ENCODE measurements at places on chromosomes 2 and 18.

- no peak overlapping the region for H3K4me3 ChIP-seq
- no peaks in the 10 kb centered on the region for H3K27me3 ChIP-seq
- no peaks in the 10 kb centered on the region for H3K4me1 ChIP-seq
Measured at GRCh38 chr18:43661570-43661969, 384.3 kb upstream of the SYT4 start.

- no peaks in the 10 kb centered on the region for H3K27me3 ChIP-seq
- no peaks in the 10 kb centered on the region for H3K4me1 ChIP-seq
- no peaks in the 10 kb centered on the region for H3K36me3 ChIP-seq
- no peak overlapping the region for H3K4me3 ChIP-seq
Measured at GRCh38 chr2:205800773-205801172, 118.5 kb downstream of the NRP2 start.

- H3K27ac ChIP-seq, result no peak overlapping the region
- H3K4me1 ChIP-seq, result no peaks in the 10 kb centered on the region
- DNase-seq, result no peak
- no peak overlapping the region for H3K4me3 ChIP-seq
- H3K27me3 ChIP-seq, result no peaks in the 10 kb centered on the region
- H3K36me3 ChIP-seq, result no peaks in the 10 kb centered on the region
Measured at GRCh38 chr2:127044165-127044718, 62.7 kb downstream of the BIN1 start.

DNA sequence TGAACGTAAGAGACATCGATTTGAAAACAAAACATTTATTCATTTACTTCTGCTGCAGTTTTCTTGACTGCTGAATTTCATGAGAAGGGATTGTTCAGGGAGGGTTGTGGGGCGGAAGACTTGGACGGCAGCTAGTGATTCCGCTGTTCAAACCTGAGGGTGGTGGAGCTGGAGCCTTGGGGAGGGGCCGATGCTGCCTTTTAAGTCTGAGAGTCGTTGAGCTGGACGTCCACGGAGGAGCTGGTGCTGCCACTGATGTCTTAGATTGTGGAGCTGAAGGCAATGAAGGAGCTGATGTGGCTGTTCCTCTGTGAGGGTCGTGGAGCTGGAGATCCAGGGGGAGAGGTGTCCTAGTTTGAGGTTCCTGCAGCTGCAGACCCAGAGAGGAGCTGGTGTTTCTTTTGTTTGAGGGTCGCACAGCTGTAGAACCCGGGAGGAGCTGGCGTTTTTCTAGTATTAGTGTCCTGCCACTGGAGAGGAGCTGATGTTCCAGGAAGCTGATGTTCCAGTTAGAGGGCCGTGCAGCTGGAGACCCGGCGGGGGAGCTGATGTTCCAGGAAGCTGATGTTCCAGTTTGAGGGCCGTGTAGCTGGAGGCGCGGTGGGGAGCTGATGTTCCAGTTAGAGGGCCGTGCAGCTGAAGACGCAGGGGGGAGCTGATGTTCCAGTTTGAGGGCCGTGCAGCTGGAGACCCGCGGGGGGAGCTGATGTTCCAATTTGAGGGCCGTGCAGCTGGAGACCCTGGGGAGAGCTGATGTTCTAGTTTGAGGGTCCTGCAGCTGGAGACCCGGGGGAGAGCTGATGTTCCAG is 150.9 kb downstream of the RTP5 start:
- peaks cover 9% of the 10 kb centered on the region for H3K36me3 ChIP-seq
- DNase-seq, result no peak
- H3K4me3 ChIP-seq, result no peak overlapping the region
- H3K27me3 ChIP-seq, result no peaks in the 10 kb centered on the region
- H3K27ac ChIP-seq, result no peak overlapping the region

DNA sequence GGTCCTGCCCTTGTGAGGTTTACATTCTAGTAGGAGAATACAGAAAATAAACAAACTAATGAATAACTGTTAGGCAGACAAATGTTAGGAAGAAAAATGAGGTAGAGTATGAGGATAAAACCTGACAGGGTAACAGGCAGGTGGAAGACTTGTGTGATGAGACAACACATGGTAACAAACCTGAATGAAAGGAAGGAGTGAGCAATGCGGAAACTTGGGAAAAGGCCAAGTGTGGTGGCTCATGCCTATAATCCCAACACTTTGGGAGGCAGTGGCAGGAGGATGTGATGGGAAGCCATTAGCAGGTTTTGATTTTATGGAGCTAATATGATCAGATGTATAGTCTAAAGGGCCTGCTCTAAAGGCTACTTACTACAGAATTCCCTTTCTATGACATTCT is 74.2 kb downstream of the INO80D start:
- H3K36me3 ChIP-seq, result peaks cover 9% of the 10 kb centered on the region
- no peak overlapping the region for H3K4me3 ChIP-seq
- DNase-seq, result no peak
- no peak overlapping the region for H3K27ac ChIP-seq
- H3K27me3 ChIP-seq, result no peaks in the 10 kb centered on the region

GRCh38 chr2:217628061-217628460 is 374.7 kb downstream of the TNS1 start:
- H3K4me3 ChIP-seq, result no peak overlapping the region
- no peaks in the 10 kb centered on the region for H3K4me1 ChIP-seq
- no peaks in the 10 kb centered on the region for H3K36me3 ChIP-seq
- H3K27me3 ChIP-seq, result no peaks in the 10 kb centered on the region
- no peak overlapping the region for H3K27ac ChIP-seq

GRCh38 chr2:45892425-45892745 is 240.9 kb downstream of the PRKCE start:
- H3K4me3 ChIP-seq, result no peak overlapping the region
- no peaks in the 10 kb centered on the region for H3K36me3 ChIP-seq
- H3K4me1 ChIP-seq, result no peaks in the 10 kb centered on the region
